ENCODE measurements at places on chromosomes 2 and 18. TPM values are rescaled to one million over a fixed set of nuclear protein-coding genes. Genes with fewer than 3 reads are reported as not detected.
A peak's percentile ranks its signal among the peaks of the same experiment; 100 is the strongest.

SLC11A1 gene
- 1.2 TPM for polyA plus RNA-seq

SDC1 gene
- 206 TPM for polyA plus RNA-seq

DNA sequence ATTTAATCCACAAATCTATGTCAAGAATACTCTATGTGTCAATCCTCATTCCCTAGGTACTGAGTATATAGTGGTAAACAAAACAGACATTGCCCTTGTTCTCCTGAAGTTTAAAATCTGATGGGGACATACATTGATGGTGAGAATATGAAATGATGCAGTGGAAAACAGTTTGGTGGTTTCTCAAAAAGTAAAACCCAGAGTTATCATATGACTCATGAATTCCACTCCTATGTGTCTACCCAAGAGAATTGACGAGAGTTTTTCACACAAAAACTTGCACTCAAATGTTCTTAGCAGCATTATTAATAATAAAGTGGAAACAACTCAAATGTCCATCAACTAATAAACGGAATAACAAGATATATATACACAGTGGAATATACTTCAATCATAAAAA, 586.7 kb downstream of the CCDC85A start:
- no peak for DNase-seq

- DNase-seq: peak; percentile 7
These were observed 65.4 kb downstream of the FAM168B start for GRCh38 chr2:131027566-131028528.

- DNase-seq: no peak
These were observed 113.2 kb downstream of the GYPC start for GRCh38 chr2:126769118-126769517.

GRCh38 chr2:25388491-25388890, 46.8 kb upstream of the DNMT3A start:
- DNase-seq: no peak

DNA sequence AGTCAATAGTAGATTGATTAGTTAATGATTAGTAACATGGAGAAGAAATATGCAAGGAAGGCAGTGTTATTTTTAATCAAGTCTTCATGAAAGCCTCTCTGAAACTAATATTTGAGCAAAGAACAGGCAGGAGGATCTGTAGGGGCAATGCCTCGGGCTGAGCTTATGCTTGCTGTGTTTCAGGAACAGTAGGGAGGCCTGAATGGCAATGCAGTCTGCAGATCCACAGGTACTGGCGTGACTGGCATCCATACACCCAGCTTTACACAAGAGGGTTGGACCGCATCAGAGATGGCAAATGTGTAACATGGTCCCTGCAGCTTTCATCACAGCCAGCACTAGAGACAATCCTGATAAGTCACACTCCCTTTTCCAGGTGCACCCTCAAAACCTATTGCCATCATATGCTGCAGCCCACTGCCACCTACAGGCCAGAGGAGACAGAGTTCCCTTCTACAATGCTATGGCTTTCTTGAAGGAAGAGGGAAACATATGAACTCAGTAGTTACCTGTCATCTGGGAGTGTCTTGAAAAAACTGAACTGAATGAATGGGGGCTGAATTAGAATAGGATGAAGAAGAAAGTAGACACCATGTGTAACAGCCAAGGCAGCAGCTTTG, 582.4 kb upstream of the RAB6C start:
- peak; percentile 76 for DNase-seq

GRCh38 chr2:237296756-237297155, 117.2 kb downstream of the COL6A3 start:
- DNase-seq: no peak

GRCh38 chr2:216306868-216307267, 65.4 kb downstream of the MARCHF4 start:
- DNase-seq: no peak

- DNase-seq: no peak
These were observed 739.7 kb downstream of the ERBB4 start for GRCh38 chr2:211798868-211799267.

DNA sequence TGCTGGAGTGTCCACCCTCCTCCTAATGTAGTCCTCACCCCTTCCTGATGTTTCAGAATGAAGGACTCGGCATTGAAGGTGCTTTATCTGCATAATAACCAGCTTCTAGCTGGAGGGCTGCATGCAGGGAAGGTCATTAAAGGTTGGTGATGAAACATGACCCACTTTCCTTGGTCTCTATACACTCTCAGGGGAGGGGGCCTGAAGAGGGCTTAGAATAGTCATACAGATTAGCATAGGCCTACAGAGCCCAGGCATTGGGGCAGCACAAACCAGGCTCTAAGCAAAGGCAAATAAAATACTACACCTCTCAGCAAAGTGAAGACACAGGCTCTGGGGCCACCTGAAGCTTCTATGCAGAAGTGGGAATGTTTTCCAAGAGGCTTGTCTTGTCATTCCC, 1.8 kb downstream of the IL36RN start:
- DNase-seq: no peak

DNA sequence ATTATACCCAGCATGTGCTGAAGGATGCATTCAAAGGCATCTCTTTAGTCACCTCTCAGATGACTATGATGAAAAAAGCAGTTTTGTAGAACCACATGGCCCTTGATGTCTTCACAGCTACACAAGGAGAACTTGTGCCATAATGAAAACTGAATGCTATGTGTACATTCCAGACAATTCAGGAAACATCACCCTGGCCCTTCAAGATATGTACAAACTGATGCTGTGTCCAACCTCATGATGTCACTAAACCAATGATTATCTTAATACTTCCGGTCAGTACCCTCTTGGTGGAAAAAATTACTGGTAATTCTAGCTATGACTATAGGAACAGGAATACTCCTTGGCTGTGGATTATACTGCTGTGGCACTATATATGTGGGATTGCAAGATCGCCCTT, 20.0 kb downstream of the DUSP11 start:
- no peak for DNase-seq

Measured in kidney (tissue), 22 donors.